ENCODE measurements at places on chromosomes 1 and 21. TPM values are rescaled to one million over a fixed set of nuclear protein-coding genes. Genes with fewer than 3 reads are reported as not detected.

The DCST1 gene
- total RNA-seq: not detected

The APH1A gene
- total RNA-seq: 56.4 TPM

- DNase-seq: peak; percentile 73
Measured at GRCh38 chr21:38787461-38788274, 18.1 kb upstream of the ETS2 start.

GRCh38 chr1:44409757-44410156 lies 4.7 kb downstream of the RNF220 start:
- no peak for DNase-seq

GRCh38 chr1:34983700-34984355 lies 1.3 kb downstream of the TMEM35B start:
- DNase-seq: no peak

DNA sequence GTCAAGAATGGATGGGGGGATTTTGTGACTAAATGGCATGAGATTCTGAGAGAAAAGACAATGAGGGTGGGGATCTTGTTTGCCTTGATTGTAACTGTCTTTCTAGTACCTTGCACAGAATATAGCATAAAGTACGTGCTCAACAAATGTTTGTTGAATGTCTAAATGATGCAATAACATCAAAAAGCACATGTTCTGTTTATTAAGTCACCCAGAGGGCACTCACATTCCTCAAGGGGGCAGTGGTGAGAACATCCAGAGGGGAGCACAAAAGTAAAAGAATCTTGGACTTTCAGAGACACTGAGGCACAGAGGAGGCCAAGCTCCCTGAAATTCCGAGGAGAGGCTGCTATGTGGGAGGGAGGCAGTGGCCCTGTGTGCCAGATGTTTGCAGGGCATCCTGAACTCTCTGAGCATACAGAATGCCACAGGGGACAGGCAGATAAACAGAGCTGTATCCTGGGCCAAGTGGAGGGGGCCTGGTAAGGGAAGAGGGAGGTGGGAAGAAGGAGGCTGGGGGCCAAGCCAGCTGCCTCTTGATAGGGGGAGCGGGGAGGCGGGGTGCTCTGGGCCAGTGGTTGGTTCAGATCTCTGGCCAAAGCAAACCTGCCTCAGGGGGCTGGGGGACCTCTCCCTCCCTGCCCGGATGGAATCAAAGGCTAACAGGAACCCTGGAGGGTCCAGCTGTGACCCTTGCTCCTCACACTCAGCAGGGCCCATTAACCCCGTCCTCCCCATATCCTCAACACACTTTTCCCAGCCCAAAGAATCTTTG lies 6.5 kb upstream of the ATP1A2 start:
- DNase-seq: no peak

- DNase-seq: no peak
Measured at GRCh38 chr1:54227891-54228310, 27.9 kb downstream of the MRPL37 start.

- no peak for DNase-seq
Measured at GRCh38 chr1:27339213-27339612, 2.6 kb upstream of the SYTL1 start.
